ENCODE measurements at places on chromosomes 3 and 15.

- DNase-seq = no peak
These were observed 54.0 kb downstream of the MBNL1 start for GRCh38 chr3:152322756-152323155.

DNA sequence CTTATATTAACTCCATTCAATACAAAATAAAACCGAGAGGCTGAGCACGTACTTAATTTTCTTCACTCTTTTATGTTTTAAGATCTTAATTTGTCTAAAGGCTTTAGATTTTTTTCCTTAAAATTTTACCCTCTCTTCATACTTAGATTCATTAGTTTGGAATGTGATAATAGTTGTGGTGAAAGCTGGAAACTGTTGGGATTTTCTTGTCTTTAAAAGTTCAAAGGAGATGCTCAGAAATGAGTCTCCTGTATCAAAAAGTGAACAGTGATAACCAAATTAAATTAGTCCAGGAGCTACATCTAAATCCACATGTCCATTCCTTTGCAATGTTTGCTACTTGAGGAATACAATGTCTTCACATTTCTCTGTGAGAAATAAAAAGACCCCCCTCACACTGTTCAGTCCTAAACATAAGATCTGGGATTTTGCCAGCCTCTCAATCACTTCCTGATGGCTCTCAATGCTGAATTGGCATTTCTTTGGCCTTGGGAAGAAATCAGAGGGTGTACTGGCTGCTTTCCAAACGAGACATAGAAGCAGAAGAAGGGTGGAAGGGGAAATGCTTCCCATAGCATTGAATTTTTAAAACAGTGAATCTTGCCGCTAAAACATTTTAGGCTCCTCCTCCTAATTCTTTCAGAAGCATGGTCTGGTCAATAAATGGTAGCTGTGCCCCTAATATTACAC is 245.0 kb downstream of the SHOX2 start:
- DNase-seq = no peak

DNA sequence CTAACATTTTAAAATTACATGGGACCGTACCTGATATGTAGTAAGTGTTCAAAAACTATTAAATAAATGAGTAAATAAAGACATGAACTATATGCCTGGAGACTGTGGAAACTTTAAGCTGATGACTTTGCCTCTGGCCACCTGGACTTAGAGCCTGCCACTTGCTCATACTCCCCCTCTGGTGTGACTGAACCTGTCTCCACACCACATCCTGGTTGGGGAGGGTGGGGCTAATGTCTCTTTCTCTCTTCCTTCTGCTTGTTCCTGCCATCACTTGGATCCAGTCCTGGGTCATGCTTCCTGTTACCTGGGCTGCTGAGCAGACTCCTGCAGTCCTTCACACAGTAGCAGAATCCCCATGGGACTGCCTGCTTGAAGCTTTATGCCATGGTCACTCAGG is 8.2 kb upstream of the TMEM158 start:
- DNase-seq = no peak

DNA sequence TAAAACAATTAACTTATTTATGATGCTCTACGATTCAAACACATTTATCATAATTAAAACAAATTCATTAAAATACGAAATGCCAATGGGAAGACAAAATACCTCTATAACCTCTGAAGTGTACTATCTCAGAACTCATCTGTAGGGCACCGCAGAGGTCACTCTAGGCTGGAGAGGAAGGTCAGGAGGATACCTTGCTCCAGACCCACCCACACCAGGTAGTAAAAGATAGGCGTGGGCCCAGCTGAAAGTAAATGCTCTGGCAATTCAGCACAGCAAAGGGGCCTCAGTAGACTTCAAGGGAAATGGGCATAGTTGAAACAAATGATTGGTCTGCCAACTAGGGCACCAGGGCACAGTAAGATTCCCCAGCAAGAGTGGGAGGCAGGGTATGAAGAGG is 26.0 kb upstream of the SPPL2A start:
- DNase-seq = no peak

GRCh38 chr3:174094669-174095068 is 697.1 kb downstream of the NLGN1 start:
- DNase-seq = no peak

- DNase-seq = peak; percentile 51
These were observed 23.9 kb upstream of the SLTM start for GRCh38 chr15:58957101-58957973.

GRCh38 chr3:94294806-94295205 is 231.9 kb downstream of the NSUN3 start:
- no peak for DNase-seq

GRCh38 chr3:15339786-15340215 is 7.4 kb upstream of the SH3BP5 start:
- DNase-seq = no peak

DNA sequence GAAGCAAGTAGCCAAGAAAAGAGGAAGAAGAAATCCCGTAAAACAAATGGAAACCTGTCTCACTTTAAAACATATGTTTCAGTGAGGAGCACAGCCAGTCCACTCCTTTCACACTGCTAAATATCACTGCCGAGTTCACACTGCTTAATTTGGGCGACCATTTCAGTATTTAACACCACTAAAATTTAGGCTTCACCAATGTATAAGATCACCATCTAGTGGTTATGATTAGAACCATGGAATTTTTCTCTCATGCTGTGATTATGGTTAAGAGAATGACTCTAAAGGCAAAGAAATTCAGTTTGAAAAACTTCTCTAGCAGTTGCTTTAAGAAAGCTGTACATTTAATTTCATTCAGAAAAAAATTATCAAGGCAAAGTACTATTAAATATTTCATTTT is 16.6 kb downstream of the SLC4A7 start:
- DNase-seq = no peak

GRCh38 chr3:140472306-140473020 is 205.4 kb upstream of the TRIM42 start:
- no peak for DNase-seq

DNA sequence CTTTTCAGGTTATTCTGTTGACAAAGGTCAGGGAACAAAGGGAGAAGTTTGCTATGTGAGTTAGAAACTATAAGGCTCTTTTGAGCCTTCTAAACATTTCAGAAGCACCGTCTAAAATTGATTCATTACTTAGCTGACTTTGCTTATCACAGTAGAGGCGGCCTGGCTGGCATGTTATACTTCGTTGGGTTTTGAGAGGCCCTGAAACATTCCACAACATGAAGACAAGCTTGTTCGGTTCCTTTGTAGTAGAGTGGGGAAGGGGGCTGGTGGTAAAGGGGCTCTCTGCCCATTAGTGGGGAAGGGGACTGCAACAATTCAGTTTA is 23.6 kb downstream of the ZBTB38 start:
- no peak for DNase-seq

DNA sequence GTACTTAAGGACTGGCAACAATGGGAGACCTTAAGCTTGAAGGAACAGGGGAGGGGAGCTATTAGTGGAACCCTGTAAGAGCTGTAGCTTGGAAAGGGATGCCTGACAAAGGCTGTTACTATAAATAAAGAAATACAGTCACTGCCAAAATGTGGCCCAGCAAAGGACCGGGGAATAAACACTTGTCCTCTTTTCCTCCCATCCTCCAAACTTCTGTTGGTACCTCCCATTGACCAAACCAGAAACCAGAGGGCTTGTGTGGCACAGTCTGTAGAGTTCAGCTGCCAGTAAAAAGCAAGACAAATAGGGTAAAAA is 25.1 kb upstream of the TCF12 start:
- no peak for DNase-seq

DNA sequence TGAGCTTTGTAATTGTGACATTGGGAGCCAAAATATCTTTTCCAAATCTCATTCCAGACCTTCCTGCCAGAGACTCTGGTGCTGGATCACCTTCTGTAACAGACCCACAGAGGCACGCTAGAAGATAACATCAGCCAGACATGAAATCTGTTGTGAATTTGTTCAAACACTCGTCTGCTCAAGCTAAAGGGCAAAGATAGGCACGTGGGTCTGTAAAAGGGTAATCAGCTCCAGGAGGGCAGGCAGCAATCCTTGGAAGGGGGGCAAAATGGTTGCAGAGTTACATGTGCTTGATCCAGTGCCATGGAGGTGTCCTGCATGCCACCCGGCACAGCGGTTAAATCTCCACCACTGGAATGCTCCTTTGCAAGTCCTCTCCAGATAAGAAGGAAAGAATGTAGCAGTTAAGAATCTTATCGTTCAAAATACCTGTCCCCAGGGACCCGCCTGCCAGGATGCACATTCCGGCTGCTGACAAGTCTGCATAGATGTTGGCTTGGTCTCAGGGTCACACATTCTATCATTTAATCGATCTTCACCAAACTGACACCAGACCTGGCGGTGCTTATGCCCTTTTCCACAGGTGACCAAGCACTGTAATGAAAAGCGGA is 74.8 kb downstream of the ADAMTS9 start:
- no peak for DNase-seq

DNA sequence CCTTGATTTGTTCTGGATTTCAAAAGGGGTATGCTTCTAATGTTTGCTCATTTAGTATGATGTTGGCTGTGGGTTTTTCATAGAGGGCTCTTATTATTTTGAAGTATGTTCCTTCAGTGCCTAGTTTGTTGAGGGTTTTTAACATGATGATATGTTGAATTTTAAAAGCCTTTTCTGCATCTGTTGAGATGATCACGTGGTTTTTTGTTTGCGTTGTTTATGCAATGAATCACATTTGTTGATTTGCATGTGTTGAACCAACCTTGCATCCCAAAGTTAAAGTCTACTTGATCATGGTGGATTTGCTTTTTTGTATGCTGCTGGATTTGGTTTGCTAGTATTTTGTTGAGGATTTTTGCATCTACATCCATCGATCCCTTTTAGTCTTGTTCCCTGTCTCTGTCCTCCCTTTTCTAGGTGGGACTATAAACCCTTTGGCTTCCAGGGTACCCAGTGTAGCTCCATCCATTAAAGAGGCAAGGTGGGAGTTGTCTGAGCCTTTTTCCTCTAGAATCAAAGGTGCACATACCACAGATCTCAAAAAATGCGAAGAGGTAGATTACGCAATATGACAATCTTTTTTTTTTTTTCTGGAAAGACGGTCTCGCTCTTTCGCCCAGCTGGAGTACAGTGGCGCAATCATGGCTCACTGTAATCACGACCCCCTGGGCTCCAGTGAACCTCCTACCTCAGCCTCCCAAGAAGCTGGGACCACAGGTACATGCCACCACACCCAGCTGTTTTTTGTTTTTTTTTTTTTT is 221.6 kb upstream of the UBE2E1 start:
- DNase-seq = no peak

DNA sequence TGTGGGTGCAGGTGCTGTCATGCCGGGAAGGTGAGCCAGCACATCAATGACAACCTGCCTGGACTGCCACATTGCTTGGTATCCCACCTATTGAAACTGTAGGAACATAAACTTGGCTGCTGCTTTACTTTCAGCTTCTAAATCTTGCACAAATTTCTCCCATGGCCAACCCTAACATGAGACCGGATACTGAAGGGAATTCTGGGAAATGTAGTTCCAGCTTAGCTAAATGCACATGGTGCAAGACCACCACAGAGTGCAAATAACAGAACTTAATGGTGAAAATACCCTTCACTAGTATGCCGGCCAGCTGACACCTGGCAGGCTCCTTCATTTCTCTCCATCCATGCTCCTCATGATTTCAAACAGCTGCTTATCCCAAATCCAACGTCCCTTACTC is 247.4 kb downstream of the ARRDC4 start:
- no peak for DNase-seq

GRCh38 chr3:183182732-183183610 is 20.4 kb upstream of the LAMP3 start:
- DNase-seq = no peak

DNA sequence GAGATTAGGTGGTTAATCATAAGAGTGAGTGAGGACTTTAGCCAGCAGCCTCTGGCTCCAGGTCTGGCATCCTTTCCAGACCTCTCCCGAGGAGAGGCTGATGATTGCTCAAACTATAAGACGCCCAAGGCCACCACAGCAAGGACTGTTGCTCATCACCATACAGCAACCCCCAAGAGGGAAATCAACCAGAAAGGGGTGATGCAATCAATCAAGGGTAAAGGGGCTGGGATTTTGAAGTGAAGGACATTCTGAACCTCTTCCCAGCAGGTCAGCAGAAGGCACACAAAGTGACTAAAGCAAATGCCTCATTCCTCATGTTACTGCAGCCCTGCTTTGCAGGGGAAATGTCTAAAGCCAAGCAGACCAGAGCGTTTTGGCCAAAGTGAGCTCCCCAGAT is 247.3 kb upstream of the IGF1R start:
- DNase-seq = no peak

DNA sequence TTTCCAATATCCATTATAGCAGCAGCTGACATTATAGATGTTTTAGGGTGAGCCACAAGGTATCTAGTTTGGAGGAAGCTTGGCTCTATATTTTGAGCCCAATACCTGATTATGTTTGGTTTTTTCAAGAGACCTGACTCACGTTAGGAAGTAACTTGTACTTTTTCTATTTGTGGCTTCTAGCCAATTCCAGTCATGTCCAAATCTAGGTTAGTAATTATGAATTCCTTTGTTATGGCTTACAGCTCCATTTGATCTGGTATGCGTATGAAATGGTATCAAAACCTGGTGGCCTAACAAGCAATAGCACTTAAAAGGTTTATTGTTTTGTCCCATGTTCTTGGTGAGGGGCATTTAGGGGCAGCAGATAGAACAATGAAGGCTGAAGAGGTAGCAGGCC is 115.9 kb downstream of the TOP2B start:
- DNase-seq = no peak

DNA sequence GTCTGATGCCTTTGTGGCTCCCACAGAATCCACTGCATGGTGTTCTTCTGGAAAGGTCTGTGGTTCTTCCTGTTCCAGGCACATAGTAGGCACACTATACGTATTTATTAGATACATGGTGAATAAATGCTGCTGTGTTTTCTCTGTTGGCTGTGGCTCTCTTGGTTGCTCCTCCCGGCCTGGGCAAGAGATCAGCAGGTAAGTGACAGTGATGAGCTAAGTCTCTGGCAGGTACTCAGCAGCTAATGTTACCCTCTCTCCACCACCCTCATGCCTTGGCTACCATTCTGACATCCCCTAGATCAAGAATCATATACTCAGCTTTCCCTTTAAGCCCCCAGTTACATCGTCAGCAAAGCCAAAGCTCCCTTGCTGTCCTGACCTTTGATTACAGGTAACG is 8.4 kb downstream of the SV2B start:
- DNase-seq = no peak

GRCh38 chr3:94909726-94910125 is 846.9 kb downstream of the NSUN3 start:
- DNase-seq = no peak
